ENCODE measurements at places on chromosomes 13 and 19. TPM values are rescaled to one million over a fixed set of nuclear protein-coding genes. Genes with fewer than 3 reads are reported as not detected.
A peak's percentile ranks its signal among the peaks of the same experiment; 100 is the strongest.

DNA sequence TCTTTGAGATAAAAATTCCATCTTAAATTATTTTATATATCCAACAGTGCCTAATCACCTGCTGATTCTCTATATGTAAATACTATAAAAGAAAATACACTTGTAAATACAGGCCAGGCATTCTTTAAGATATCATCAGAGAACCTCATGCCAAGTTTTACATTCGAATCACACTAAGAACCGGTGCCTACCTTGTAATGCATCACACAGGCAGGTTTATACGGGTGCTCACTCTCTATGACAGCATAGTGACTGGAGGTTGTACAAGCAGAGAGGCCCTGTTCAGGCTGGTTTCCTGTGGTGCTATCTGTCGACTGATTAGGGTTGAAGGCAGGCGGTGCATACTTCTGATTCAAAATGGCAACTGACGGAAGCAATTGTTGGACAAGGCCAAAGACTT lies 141.3 kb upstream of the FBXL3 start:
- H3K4me1 ChIP-seq, result peaks cover 11% of the 10 kb centered on the region
- no peak overlapping the region for H3K4me3 ChIP-seq
- H3K36me3 ChIP-seq, result peaks cover 56% of the 10 kb centered on the region
- peak overlapping the region; percentile 37 for H3K27ac ChIP-seq
- no peak for DNase-seq
- no peaks in the 10 kb centered on the region for H3K27me3 ChIP-seq

- peak overlapping the region; percentile 9 for H3K4me3 ChIP-seq
- H3K36me3 ChIP-seq, result no peaks in the 10 kb centered on the region
- peaks cover 6% of the 10 kb centered on the region for H3K27me3 ChIP-seq
- peak overlapping the region; percentile 99 for H3K27ac ChIP-seq
- H3K4me1 ChIP-seq, result peaks cover 37% of the 10 kb centered on the region
Measured at GRCh38 chr19:35345671-35346111, 2.0 kb upstream of the FFAR1 start.

- no peaks in the 10 kb centered on the region for H3K36me3 ChIP-seq
- no peaks in the 10 kb centered on the region for H3K4me1 ChIP-seq
- H3K27ac ChIP-seq, result no peak overlapping the region
- no peak overlapping the region for H3K4me3 ChIP-seq
- DNase-seq, result no peak
Measured at GRCh38 chr13:26340807-26341206, 86.9 kb downstream of the CDK8 start.

The FSTL3 gene
- 5.6 TPM for total RNA-seq

DNA sequence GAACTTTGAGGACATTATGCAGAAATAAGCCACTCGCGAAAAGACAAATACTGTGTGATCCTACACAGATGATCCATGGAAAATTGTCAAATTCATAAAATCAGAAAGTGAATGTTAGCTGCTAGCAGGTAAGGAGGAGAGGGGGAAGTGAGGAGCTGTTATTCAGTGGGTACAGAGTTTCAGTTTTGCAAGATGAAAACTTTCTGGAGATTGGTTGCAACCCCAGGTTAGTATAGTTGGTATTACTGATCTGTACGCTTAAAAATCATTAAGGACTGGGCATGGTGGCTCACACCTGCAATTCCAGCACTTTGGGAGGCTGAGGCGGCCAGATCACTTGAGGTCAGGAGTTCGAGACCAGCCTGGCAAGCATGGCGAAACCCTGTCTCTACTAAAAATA lies 17.9 kb downstream of the ZNF101 start:
- no peaks in the 10 kb centered on the region for H3K4me1 ChIP-seq
- no peak overlapping the region for H3K27ac ChIP-seq
- H3K27me3 ChIP-seq, result no peaks in the 10 kb centered on the region
- H3K36me3 ChIP-seq, result peaks cover 44% of the 10 kb centered on the region
- no peak for DNase-seq

DNA sequence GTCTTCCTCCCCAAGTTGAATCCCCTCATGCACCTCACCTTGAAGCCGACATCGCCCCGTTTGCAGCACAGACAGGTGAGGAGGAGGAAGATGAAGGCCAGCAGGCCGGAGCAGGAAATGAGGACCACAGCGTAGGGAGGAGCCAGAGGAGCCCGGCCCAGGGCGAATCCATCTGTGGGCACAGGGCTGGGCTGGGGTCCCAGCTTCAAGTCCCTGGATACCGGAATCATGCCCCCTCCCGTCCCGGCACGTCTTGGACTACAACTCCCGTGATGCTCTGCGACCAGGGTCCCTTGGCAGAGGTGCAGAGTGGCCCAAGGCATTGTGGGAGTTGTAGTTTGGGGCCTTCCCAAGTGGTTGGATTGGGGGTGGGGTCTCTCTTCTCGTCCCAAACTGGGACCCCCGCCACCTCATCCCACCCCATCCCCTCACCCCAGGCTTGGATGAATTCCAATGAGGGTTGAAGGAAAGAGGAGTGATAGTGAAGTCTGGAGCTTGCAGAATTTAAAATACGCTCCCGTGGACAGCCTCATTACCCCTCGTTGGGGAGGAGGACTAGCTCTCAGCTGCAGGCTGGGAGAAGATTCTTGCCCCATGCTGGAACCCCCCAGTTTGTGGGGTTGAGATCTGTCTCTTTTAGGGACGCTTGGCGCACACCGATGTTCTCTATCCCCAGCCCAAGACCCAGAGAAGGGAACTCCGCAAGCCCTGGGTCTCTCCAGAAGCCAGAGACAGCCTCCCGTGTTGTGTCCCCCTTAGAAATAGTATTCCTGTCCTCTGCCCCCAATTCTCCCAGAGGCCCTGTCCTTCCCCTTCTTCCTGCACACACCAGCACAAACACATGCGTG lies 990 bp downstream of the LMTK3 start:
- H3K4me3 ChIP-seq, result peak overlapping the region; percentile 87
- peak overlapping the region; percentile 70 for H3K27ac ChIP-seq
- peaks cover 14% of the 10 kb centered on the region for H3K4me1 ChIP-seq
- H3K36me3 ChIP-seq, result peaks cover 5% of the 10 kb centered on the region

DNA sequence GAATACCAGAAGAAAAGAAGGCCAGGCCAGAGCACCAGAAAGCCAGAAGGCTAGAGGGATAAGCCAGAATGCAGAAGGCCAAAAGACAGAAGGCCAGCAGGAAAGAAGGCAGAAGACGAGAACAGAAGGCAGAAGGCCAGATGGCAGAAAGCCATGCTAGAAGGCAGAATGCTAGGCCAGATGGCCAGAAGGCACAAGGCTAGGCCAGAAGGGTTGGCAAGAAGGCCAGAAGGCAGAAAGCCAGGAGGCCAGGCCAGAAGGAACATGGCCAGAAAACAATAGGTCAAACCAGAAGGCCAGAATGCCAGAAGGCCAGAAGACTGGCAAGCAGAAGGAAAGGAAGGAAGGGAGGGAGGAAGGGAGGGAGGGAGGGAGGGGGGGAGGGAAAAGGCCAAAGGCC lies 188.8 kb downstream of the TUBA3C start:
- H3K27me3 ChIP-seq, result no peaks in the 10 kb centered on the region
- no peak overlapping the region for H3K27ac ChIP-seq
- no peak overlapping the region for H3K4me3 ChIP-seq
- H3K4me1 ChIP-seq, result no peaks in the 10 kb centered on the region
- DNase-seq, result no peak
- no peaks in the 10 kb centered on the region for H3K36me3 ChIP-seq

The ZNF835 gene
- total RNA-seq, result not detected

The KRTDAP gene
- not detected for total RNA-seq

- H3K27ac ChIP-seq, result no peak overlapping the region
- H3K4me1 ChIP-seq, result no peaks in the 10 kb centered on the region
- DNase-seq, result no peak
- no peak overlapping the region for H3K4me3 ChIP-seq
Measured at GRCh38 chr13:112777637-112778406, 88.0 kb downstream of the ATP11A start.

The KLK4 gene
- total RNA-seq, result not detected

The CTXN1 gene
- total RNA-seq, result 1.9 TPM

The METTL21C gene
- total RNA-seq, result not detected

- H3K27ac ChIP-seq, result no peak overlapping the region
- no peaks in the 10 kb centered on the region for H3K36me3 ChIP-seq
- H3K4me1 ChIP-seq, result no peaks in the 10 kb centered on the region
- no peak for DNase-seq
- no peak overlapping the region for H3K4me3 ChIP-seq
Measured at GRCh38 chr19:56874530-56874929, 34.0 kb upstream of the PEG3 start.

- H3K36me3 ChIP-seq, result no peaks in the 10 kb centered on the region
- no peaks in the 10 kb centered on the region for H3K27me3 ChIP-seq
- H3K4me3 ChIP-seq, result no peak overlapping the region
Measured at GRCh38 chr19:39132344-39132969, 6.9 kb downstream of the PAK4 start.

The MYO1F gene
- 45.6 TPM for total RNA-seq

The C13orf42 gene
- total RNA-seq, result not detected

The SPC24 gene
- 30.3 TPM for total RNA-seq

GRCh38 chr19:38710928-38711725 lies 33.1 kb downstream of the CAPN12 start:
- DNase-seq, result no peak
- H3K4me3 ChIP-seq, result no peak overlapping the region
- H3K27me3 ChIP-seq, result peaks cover 2% of the 10 kb centered on the region
- H3K4me1 ChIP-seq, result no peaks in the 10 kb centered on the region
- H3K27ac ChIP-seq, result no peak overlapping the region

The ZNF222 gene
- 1.5 TPM for total RNA-seq

GRCh38 chr19:8641221-8641907 lies 10.9 kb downstream of the NFILZ start:
- H3K27me3 ChIP-seq, result peaks cover 12% of the 10 kb centered on the region
- DNase-seq, result no peak
- no peaks in the 10 kb centered on the region for H3K4me1 ChIP-seq
- H3K4me3 ChIP-seq, result no peak overlapping the region
- no peak overlapping the region for H3K27ac ChIP-seq
- no peaks in the 10 kb centered on the region for H3K36me3 ChIP-seq

The SIGLEC12 gene
- total RNA-seq, result 0.54 TPM

DNA sequence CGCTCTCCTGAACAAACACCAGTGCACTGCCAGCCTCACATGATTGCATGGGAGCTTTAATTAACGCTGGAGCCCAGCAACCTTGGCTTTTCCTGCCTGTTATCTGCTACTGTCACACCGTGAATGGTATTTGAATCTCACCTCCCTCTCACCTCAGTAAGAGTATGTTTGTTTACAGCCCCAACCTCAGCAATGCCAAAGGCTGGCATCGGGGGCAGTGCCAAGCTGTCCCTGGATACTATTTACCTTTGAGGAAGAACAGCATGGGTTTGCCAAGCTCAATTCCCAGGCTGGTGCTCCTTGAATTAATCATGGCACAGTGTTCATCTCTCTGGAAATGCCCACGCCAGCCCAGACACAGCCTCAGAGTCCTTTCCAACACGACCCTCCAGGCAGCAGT lies 57.2 kb upstream of the SERPINE3 start:
- DNase-seq, result no peak
- H3K27ac ChIP-seq, result no peak overlapping the region
- H3K27me3 ChIP-seq, result peaks cover 3% of the 10 kb centered on the region
- H3K4me3 ChIP-seq, result no peak overlapping the region
- no peaks in the 10 kb centered on the region for H3K36me3 ChIP-seq
- H3K4me1 ChIP-seq, result peaks cover 20% of the 10 kb centered on the region

GRCh38 chr19:46616631-46617322 lies 8.1 kb downstream of the PTGIR start:
- peak overlapping the region; percentile 99 for H3K27ac ChIP-seq
- peak; percentile 35 for DNase-seq
- H3K36me3 ChIP-seq, result peaks cover 32% of the 10 kb centered on the region
- no peaks in the 10 kb centered on the region for H3K27me3 ChIP-seq

DNA sequence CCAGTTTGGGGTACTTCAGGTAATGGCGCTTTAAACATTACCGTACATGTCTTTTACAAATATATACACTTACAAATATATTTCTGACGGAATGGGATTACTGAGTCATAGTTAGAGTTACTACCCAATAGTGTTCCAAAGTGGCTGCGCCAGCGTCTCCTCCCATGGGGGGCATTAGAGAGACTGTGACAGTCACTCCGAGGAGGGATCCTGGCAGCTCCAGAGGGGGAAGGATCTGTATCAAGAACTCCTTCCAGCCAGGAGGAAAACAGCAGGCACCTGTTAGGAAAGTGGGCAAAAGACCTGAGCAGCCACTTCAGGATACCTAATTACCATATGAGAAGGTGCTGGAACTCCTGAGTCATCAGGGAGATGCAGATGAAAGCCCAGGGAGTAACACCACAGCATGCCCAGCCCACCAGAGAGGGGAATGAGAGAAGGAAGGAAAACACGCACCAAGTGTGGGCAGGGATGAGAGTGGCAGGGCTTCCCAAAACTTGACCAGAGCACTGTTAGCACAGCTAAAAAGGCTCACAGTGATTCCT lies 52.9 kb downstream of the SLC7A9 start:
- H3K27me3 ChIP-seq, result peaks cover 7% of the 10 kb centered on the region
- H3K27ac ChIP-seq, result no peak overlapping the region
- no peaks in the 10 kb centered on the region for H3K36me3 ChIP-seq

The ZNF536 gene
- total RNA-seq, result not detected

- H3K27me3 ChIP-seq, result no peaks in the 10 kb centered on the region
- no peaks in the 10 kb centered on the region for H3K36me3 ChIP-seq
- DNase-seq, result no peak
- no peak overlapping the region for H3K4me3 ChIP-seq
- H3K4me1 ChIP-seq, result no peaks in the 10 kb centered on the region
Measured at GRCh38 chr13:53336441-53337160, 308.0 kb downstream of the OLFM4 start.
